Right atrium auricular region (tissue), 2 donors: ENCODE measurements at places on chromosomes 5 and 9.

DNA sequence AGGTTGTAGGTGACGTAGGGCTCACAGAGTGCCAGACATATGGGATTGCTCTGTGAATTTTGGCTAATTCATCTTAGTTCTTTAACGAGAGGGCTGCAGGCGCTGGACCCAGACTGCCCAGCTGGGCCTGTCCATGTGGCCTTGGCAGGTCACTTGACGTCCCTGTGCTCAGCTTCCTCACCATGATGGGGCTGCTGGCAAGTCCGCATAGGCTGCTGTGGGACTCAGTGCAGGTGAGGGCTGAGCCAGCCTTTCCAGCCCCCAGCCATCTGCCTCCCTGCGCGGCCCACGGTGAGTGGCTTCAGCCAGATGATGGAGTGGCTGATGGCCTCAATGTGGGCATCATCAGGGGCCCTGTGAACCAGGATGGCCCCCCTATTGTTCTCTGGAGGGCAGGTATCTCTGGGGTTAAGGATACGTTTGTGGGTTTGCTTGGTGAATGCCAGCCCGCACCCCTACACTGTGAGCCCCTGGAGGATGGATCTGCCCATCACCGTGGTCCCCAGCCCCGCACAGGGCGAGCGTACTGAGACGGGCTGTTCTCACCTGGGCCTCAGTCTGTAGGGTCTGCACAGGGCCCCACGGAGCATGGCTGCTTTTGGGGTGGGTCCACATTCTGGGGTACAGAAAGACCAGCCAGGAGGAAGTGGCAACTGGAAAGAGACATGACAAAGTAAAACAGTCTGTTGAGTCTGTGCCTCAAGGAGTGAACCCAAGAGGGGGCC, 3.7 kb downstream of the CARD19 start:
- DNase-seq, result no peak

DNA sequence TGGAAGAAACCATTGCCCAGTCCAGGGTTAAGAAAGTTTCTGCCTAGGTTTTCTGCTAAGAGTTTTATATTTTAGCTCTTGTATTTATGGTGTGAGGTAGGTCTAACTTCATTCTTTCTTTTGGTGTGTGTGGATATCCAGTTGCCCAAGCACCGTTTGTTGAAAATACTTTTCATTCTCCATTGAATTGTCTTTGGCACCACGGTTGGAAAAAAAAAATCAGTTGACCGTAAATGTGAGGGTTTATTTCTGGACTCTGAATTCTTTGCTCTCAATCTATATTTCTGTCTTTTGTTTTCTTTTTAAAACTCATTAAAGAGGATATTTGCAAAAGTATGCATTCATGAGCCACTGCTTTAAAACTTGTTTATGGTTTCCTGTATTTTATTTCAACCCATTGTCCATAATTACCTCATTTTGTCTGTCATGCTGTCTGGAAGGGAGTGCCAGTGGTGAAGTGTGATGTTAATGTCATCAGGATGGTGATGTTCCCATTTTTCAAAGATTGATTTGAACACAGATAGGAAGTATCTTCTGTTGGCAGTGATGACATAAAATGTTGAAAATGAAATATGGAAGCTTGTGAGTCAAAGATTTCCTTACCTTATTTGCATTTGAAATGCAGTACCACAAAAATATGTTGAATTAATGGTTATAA, 33.9 kb downstream of the HABP4 start:
- no peak for DNase-seq

- no peak for DNase-seq
Observed at GRCh38 chr5:159106193-159106568, 6.5 kb upstream of the EBF1 start.

- no peak for DNase-seq
Observed at GRCh38 chr5:146034605-146035004, 70.8 kb downstream of the PLAC8L1 start.

DNA sequence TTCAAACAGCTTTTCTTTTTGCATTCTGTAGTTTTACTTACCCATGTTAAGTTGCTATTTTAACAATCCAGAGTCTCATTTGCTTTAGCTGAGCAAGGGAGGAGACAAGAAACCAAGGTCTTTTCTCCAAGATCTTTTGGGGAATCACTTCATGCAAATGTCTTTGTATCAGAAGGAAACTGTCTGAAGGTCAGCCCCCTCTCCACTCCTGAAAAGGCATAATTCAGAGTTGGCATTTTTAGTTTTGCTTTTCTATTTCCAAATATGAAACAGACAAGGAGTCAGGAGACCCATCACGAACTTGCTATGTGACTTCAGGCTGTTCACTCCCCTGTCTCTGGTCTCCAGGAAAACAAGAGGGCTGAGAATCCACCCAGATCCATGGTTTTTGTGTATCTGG, 12.3 kb upstream of the TNFSF15 start:
- no peak for DNase-seq

GRCh38 chr9:21412107-21412506, 3.2 kb downstream of the IFNA8 start:
- DNase-seq, result no peak

DNA sequence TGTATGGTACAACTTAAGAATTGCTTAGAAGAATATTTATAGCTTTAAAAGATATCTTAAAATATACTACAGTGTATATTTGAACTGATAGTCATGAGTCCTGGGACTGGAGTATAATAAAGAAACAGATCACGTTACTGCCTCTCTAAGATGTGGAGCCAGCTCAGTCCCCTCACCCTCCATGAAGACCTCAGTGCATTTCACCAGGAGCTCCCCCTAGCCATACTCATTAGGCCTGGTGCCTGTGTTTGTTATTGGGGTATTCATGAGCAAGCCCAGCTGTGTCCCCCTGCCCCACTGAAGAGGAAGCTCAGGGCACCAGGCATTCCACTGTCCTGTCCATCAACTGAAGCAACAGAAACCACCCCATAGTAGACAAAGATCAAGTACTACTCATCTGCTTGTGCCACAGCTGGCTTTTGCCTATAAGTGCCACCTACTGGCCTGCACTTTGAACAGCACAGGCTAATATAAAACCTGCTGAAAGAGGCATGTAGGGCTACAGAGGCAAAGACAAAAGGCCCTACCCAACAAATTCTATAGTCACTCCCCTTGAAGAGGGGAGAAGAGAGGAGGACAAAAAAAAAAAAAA, 850.2 kb upstream of the NUDT12 start:
- DNase-seq, result no peak

DNA sequence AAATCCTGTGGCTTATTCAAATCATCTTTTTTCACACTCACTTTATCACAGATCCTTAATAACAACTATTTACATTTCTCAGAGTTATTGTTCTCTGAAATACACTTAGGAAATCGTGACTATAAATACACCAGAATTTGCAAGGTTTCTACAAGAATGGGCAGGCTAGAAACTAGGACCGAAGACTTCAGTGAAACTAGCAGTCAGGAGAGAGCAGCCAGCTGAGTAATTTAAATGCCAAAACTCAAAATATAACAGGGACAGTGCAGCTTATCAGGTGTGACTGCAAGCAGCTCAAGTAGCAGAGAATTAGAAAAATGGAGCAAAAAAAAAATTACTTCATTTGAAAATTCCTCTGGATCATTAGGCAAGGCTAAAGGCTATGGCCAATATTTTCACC, 719.3 kb upstream of the ZNF608 start:
- DNase-seq, result no peak

GRCh38 chr5:99072846-99073245, 144.0 kb upstream of the CHD1 start:
- no peak for DNase-seq

DNA sequence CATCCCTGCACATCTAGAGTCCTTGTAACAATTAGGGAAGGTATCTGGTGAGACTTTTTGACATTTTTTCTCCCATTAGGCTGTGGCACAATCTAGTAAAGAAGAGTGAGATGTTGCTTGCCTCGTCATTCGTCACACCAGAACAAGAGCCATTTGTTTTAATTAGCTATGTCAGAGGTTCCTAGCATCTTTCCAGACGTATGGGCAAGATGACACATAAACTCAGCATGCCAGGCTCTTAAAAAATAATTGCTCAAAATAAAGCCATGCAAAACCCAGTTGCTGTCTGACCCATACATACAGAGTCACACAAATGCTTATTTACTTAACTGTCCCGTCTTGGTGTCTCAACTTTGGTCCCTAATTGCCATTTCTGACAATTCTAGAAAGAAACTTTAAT, 125.9 kb downstream of the TRPM3 start:
- DNase-seq, result no peak

DNA sequence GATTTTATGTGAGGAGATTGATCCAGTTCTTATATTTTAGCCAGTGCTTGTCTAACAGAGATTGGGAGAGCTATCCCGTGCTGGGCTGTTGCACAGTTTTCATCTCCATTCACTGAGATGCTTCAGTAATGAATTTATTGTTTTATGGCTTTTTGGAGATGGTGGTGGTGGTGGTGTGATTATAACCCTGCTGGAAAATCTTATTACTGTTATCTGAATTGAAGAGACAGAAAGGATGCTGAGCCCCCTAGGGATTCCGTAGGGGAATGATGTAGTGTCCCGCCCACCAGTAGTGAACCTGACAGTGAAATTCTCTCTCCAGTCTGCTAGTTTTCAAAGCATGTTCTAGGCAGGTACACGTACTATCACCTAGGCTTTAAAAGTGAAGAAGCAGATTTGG, 1.9 kb downstream of the RAI14 start:
- no peak for DNase-seq

DNA sequence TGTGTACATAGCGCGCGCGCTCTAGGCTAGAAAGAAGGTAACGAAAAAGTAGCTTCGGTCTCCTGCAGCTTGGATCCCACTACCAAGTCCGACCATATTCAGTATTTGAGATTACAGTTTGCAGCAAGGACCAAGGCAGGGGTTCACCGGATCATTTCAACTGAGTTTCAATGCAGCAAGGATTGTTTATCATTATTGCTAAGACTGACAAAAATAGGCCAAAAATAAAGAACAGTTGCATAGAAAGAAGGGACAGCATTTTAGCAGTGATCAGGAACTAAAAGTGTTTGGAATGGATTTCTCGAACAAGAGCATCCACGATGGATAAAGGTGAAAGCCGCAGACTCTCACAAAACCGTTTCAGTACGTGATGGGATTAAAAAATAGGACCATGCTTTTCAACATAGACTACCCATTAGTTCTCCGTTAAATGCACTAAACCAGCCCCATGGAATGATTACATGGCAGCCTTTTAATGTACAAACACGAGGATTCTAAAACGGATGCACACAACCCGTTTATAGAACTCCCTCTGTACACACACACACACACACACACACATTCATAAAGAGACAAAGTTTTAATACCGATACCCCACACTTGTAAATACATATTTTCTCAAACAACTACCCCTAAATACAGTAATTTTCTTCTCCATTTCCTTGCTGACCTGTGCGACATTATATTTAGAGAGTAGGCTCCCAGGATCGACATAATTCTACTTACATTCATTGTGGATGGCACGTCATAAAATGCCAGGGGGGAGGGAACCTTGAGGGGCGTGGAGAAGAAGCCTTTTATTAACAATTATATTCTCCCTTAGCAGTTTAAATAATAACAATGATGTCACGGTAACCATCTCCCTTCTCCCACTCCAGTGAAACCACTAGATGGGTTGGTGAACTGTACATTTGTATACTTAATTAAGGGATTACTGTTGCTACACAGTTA, 197.1 kb downstream of the MEF2C start:
- no peak for DNase-seq

- no peak for DNase-seq
Observed at GRCh38 chr9:82421498-82421897, 432.9 kb downstream of the SPATA31D1 start.
